ENCODE measurements at places on chromosomes 3 and 15.

DNA sequence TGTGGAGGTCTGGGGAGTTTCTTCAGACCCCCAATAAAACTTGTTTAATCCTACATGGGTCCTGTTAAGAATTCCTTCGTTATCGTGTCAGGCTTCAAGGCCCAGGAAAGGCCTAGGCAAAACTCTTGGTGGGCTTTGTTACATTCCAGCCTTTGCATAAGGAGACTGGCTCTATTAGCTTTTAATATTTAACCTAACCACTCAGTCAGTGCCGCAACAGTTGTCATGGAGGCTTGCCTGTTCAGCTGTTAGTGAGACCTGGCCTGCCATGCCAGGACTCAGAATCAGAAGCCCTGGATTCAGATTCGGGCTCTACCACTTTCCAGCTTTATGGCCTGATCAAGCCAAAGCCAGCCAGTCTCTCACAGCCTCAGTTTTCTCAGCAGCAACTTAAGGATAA, 19.6 kb downstream of the EIF1B start:
- DNase-seq = no peak

DNA sequence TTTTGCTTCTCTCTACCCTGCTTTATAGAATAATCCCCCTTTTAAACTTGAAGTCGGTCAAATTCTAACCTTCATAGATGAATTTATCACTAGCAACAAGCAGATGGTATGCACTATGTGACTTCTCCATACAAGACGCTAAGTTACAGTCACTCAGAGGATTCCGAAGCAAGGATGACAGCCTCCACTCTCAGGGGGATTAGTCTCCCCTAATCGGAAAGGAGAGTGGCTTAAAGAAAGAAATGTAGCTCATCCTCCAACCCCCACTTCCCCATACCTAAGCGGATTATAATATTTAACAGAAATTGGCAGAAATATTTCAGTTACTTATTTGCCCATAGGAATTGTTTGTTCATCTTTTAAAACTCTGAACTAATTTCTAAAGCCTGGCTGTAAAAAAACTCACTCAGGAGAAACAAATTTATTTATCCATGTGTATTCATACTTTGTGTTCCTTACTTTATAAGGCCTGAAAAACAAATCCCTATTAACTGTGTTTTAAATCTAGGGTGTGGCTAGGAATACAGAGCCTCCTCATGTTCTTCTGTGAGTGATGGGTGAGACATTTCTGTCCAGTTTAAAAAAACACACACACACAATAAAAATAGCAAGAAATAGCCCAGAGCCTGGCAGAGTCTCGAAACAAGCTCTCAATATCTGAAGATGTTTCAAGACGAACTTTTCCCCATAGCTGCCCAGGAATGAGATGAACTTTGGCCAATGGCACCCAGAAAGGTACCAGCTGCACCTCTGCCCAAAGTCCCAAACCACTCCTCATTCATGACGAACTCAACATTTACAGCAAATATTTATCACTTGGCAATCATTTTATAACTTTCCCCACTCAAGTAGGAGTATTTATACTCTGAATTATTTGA, 18.7 kb downstream of the SIAH2 start:
- DNase-seq = no peak

DNA sequence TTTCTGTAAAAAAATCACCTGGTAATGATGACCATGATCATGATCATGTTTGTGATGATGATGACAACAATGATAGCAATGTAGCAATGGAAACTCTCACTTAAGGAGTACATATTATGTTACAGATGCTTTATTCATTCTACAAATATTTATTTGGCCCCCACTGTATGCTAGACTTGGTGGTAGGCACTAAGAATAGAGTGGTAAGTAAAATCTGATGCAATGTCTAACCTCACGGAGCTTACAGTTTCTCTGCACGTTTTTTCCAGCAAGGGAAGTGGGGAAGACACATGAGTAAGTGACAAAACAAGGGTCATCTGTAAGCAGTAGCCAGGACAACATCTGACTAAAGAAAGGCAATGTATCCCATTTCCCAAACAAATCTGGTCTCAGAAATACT, 199.4 kb upstream of the MRPL3 start:
- DNase-seq = no peak

DNA sequence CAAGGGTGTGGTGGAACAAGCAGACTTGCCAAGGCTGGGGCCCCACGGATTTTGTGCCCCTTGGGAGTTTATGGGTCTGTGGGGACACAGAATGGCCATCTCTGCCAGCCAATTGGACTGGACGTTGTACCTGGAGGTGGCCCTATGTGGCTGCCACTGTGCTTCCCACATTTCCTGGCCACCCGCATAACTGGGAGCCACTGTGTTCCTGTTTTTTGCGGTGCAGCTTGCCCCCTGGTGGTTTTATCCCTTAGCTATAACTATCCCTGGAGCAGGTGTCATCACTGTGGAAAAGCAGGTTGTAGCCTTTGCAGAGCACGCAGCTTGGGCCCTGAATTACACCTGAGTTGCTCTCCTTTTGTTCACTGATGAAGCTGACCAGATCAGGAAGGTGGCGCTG, 306.3 kb downstream of the ZPLD1 start:
- no peak for DNase-seq

DNA sequence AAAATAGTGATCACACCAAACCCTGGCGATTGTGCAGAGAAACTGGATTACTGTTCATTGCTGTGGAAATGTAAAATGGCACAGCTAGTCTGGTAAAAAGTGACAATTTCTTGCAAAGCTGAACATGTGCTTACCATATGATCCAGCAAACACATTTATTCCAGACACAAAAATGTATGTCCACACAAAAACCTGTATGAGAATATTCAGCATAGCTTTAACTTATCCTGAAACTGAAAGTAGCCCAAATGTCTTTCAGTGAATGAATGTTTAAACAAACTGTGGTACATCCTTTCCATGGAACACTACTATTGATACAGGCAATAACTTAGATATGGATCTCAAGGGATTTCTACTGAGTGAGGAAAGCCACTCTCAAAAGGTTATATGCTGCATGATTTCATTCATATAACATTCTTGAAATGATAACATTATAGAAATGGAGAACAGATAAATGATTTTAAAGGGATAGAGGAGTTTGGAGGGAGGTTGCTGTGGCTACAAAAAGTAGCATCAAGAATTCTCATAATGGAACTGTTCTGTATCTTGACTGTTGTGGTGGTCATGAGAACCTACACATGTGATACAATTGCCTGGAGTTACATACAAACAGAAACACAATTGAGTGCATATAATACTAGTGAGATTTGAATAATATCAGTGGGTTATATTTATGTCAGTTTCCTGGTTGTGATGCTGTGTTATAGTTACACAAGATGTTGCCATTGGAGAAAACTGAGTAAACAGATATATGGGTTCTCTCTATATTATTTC, 70.7 kb upstream of the DPH6 start:
- DNase-seq = no peak

- no peak for DNase-seq
These were observed 221.9 kb upstream of the PROK2 start for GRCh38 chr3:72006631-72007556.

- DNase-seq = no peak
These were observed 30.0 kb downstream of the MB21D2 start for GRCh38 chr3:192887701-192888100.

DNA sequence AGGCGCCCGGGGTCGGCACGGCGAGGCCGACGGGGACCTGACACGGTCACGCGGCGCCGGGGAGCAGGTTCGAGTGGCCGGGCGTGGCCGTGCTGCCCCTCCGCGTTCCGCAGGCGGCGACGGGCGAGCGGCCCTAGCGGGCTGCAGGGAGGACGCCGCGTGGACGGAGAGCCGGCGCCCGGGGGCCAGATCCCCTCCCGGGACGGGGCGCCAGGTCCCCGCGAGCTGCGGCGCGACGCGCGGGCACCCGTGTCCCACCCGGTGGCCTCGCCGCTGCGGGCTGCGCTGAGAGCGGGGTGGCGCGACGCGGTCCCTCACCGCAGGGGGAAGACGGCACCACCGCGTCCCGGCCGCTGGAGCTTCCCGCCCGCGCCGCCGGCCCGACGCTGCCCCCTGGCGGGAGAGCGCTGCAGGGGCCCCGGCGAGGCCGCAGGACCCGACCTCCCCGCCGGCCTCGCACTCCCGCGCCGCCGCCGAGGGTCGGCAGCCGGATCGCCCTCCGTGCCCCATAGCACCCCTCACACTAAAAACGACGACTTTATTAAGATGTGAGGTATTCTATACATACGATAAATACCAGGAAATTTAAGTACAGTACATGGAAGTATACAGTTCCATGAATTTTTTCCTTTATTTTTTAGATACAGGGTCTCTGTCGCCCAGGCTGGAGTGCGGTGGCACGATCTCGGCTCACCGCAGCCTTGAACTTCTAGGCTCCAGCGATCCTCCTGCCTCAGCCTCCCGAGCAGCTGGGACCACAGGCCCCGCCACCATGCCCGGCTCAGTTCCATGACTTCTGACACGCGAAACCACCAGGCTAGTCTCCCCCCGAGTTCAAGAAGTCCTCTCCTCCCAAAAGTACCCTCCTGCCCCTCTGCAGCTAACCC, 1.3 kb upstream of the PIGZ start:
- DNase-seq = no peak

DNA sequence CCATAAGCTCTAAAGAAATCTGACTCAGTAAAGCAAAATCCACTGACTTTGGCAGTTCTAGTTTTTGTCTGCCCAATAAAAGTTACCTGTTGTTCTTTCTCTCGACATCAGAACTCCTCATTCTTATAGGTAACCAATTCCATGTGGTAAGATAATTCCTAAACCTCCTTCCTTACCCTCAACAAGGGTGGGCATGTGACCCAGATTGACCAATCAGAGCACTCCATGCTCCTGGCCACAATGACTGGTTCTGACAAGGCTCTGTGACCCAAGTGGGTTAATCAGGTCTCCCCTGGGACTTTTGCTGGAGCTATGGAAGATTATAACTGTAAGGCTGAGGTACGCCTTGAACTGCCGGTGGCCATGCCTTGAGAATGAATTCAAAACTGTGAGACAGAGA, 31.7 kb downstream of the LINS1 start:
- DNase-seq = no peak

DNA sequence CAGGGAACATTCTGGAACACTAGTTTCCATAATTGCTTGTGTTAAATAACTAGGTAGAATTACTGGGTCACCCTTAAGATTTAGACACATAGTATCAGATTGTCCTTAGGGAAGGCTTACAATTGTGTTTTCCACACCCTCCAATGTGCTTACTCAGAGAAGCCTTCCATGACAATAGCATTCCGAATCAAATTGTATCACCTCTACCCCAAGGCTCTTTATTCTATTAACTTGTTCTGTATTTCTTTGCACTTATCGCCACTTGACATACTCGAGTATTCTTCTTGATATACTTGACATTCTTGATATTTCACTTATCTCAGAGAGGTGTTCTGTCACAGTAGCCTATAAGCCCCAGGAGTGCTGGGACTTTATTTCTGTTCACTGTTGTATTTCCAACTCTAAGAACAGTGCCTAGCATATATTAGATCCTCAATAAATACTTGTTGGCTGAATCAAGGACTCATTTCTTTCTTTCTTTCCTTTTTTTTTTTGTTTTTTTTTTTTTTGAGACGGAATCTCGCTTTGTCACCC, 238.9 kb upstream of the PDZRN3 start:
- DNase-seq = no peak

DNA sequence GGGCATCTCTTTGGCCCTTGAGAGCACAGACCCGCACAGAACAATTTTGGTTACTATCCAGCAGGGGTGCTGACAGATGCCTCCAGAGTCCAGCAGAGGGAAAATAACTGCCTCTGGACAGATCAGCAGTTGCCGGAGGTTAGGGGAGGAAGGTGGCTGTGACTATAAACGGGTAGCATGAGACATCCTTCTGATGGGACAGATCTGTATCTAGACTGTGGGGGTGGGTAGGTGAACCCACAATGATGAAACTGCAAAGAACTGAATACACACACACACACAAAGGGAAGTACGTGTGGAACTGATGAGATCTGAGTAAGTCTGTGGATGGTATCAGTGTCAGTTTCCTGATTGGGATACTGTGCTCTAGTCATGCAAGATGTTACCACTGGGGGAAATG, 21.2 kb downstream of the ADAMTS7 start:
- no peak for DNase-seq

GRCh38 chr15:32869776-32870175, 152.0 kb downstream of the GREM1 start:
- no peak for DNase-seq

GRCh38 chr15:92665100-92665555, 9.6 kb upstream of the FAM174B start:
- no peak for DNase-seq

All from nucleus accumbens (tissue), 56 donors.